ENCODE measurements at places on chromosomes 2 and 18.

DNA sequence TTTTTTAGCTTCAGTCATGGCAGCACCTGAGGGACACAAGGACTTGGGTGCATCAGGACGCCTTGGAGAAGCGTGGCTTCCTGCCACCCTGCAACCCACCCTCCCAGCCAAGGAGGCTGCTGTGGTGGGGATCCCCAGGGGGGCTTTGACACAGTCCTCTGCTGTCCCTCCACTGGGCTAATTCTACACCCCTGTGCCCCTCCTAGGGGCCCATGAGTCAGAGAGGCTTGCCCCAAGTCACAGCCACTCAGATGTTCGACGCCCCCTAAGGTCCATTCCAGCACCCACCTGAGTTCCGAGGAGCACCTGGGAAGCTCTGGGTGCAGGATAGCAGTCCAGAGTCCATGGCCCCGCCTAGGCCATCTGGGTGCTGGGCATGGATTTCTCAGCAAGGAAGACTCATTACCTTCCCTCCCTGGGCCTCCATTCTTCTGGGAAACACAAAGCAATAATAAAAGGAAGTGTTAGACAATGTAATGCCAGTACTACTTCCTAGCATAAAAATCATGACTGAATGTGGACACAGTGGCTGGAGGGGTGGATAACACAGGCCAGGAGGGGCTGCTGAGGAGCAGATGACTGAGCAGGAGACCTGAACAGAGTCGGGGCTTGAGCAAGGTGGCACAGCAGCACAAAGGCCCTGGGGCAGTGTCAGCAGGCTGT lies 3.7 kb downstream of the ALPG start:
- DNase-seq, result no peak

DNA sequence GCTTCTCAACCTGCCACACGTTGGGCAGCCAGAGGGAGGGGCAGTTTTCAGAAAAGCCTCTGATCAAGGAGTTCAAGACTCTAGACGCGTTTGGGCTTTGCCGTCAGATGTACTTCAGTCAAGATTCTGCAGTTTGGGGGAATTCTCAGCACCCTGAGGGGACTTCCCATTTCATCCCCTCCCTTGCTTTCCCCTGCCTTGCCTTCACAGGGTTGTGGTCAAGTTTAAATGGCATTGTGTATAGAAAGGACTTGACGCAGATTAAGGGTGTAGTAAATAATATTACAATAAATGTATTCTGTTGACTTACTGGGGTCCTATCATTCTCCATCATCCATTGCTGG lies 198.3 kb upstream of the NABP1 start:
- no peak for DNase-seq

- no peak for DNase-seq
These were observed 241.3 kb downstream of the HDAC4 start for GRCh38 chr2:239159476-239159911.

- DNase-seq, result no peak
These were observed 164.1 kb downstream of the GLI2 start for GRCh38 chr2:120899771-120900170.

DNA sequence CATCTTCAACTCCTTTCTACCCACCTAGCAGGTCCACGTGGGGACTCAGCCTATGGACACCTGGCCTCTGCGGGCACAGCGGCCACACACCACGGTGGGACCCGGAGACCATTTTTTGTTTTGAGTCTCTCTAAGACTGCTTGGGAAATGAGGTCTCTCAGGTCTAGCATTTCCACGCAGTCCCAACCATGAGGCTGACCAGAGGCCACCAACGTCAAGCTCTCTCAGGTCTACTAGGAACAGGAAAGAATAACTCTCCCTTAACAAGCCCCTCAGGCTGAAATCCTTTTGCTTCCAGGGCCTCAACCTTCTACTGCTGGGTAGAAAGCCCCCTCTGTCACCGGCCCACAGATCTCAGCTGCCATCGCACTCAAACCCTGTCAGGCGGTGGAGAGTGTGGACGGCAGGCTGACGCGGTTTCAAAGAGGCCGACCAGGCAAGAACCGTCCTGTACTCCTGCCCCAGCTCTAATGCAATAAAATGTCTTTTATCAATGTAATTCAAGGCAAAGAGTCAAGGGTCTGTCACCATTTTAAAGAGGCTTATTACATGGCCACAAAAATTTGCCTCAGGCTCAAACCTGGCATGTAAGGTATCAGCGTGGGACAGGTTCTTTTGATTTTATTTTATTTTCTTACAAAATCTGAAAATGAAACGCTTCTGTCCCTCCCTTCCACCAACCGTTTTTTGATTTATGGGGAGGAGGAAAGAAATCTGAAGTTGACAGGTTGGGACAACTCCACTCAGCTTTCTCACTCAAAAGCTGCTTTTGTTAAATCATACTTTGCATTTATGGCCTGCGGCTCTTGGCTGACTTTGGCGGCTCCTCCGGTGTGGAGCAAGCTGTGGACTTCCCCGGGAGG lies 74.0 kb downstream of the BCL11A start:
- DNase-seq, result no peak

DNA sequence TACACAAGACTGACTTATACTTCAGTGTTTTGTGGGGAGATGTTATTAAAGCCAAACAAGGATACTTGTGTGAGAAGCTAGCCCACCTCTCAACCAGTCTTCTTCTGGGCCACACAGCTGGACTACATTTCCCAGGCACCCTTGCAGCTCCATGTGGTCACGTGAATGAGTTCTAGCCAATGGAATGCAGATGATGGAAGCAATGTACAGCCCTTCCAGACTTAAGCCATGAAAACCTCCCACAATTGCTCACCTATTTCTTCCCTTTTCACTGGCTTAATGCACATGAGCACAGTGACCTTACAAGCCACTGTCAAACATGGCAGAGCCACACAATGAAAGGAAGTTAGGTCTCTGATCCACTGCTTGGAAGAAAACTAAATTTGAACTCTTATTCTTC lies 20.4 kb upstream of the FEZ2 start:
- DNase-seq, result peak; percentile 85

GRCh38 chr2:173214213-173214612 lies 138.6 kb downstream of the MAP3K20 start:
- DNase-seq, result no peak

- DNase-seq, result no peak
These were observed 10.4 kb downstream of the SLC4A3 start for GRCh38 chr2:219637842-219638185.

GRCh38 chr2:28586867-28587266 lies 91.0 kb downstream of the PLB1 start:
- DNase-seq, result no peak

GRCh38 chr2:11248-11941 lies 34.9 kb downstream of the FAM110C start:
- peak; percentile 49 for DNase-seq

DNA sequence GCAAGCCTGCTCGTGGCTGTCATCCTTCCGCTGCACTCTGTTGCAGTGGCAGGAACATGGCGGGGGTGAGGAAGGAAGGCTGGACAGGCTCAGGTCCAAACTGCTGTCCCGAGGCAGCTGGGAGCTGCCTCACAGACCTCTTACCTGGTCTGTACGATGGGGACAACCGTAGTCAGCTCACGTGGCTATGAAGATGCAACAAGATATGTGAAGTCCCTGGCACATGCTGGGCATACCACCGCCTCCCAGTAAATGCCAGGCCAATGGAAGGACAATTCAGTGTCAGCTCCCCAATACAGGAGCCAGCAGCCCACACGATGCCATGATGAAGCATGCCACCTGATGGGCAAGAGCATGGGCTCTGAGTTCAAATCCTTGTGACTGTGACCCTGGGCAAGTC lies 344.4 kb downstream of the CYRIA start:
- DNase-seq, result no peak

- no peak for DNase-seq
These were observed 297.3 kb downstream of the IKZF2 start for GRCh38 chr2:212854116-212854515.

DNA sequence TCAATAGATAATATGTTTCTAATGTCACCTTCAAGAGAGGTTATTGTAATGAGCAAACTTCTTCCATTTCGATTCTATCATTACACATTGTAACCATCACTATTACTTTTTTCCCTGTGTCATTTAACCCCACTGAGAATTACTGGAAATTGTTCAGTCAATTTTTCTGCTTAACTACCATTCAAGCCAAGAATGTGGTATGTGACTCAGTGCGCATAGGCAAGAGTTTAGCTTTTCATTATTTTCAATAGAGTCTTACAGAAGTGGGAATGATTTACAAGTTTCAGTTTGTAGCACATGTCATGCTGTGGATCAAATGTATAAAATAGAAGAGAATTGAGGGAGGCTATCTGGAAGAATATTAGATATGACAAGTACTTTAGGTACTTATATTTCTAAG lies 34.3 kb upstream of the PIEZO2 start:
- no peak for DNase-seq

DNA sequence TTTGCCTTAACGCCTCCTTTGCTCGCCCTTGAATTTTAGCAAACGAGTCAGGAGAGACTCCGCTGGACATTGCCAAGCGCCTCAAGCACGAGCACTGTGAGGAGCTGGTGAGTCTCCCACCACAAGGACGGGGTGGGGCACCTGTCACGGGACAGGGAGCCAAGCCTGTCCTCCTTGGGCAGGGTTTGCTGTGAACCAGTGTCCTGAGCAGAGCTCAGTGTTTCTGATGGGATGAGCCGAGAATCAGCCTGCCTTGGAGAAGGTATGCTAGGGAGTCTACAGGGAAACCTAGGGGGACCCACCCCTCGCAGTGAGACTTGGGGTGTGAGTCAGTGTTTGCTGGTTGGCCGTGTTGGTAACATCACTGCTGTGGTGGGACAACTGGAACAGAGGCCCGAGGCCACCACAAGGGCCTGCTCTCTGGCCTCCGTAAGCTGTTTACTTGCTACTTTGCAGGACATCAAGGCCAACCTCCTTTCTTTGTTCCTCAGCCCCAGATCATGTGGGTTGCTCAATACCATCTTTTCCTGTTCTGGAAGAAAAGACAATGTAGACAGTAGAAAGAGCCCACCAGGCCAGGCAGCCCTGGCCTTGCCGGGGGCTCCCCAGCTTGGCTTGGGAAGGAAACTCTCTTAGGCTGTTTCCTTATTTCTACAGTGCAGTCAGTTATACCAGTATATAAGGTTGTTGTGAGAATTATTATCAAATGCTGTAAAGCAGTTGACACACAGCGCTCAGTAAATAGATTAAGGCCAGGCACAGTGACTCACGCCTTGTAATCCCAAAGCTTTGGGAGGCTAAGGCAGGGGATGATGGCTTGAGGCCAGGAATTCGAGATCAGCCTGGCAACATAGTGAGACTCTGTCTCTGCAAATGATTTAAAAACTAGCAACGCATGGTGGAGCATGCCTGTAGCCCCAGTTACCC lies 42.4 kb downstream of the ITGB1BP1 start:
- DNase-seq, result peak; percentile 36

DNA sequence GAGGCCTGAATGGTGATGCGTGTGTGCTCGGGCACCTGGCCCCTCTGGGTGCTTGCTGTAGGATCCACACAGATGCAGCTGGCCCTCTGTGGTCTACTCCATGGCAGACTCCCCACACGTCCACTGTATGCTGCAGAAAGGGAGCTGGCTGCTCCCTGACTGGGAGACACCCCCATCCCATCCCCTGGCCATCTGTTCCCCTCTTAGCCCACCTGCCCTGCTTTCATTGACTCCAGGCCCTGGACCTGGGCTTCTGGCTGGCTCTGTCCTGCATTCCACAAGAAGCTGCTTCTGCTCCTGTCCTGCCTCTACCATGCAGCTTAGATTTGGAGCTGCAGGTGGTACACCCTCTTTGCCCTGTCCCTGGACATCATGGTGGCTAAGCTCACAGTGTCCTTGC lies 80.1 kb downstream of the FHOD3 start:
- DNase-seq, result no peak

DNA sequence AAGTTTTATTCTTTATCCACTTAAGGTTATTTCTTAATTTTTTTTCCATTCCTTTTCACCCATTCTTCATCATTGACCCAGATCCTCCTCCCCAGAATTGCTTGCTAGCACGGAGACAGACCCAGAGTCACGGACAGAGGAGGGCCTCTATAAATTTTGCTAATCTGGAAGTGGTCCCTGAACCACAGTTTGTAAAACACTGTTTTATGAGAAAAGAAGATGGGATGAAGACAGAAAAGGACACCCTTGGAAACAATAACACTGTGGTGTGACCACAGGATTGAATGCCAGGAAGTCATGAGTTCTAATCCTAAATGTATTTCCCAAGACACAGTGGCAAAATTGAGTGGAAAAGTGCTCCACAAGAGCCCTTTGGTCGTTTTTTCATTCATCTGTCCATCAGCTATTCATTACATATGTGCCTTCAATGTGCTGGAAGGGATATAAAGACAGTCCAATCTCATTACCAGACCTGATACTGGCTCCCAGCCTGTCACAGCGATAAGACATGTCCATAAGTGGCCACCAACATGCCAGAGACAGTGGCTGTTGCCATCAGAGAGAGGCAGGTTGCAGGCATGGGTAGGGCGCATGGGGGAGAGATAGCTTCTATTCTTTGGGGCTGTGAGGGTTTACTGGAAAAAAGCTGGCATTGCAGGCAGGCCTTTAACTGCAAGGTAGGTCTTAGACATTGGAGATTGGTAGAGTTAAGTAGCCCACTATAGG lies 175.2 kb upstream of the ALPP start:
- no peak for DNase-seq

DNA sequence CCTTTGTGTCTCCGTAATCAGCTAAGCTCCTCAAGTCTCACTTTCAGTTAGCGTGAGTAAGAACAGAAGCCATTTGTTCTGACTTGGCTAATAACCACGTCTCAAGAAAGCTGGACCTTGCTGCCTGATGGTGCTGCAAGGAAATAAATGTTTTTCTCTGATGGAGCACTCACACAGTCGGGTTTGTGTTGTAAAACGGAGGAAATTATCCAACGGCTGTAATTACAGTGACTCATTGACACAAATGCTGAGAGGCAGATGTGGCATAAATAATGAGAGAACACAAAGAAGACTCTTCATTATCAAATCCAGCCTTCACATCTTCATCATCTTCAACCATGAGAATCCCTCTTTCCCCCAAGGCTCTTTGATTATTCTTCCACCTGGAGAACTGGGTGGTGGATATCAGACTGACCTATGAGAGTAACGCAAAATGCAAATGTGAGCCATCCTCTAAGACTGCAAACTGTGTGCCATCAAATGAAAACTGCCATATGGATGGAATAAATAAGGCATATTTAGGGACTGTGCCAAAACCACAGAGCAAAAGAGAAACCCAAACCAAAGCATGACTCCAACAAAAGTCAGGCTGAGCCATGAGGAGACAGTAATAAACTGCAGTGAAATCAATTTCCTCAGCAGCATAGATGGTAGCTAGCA lies 252.6 kb downstream of the RND3 start:
- DNase-seq, result no peak

DNA sequence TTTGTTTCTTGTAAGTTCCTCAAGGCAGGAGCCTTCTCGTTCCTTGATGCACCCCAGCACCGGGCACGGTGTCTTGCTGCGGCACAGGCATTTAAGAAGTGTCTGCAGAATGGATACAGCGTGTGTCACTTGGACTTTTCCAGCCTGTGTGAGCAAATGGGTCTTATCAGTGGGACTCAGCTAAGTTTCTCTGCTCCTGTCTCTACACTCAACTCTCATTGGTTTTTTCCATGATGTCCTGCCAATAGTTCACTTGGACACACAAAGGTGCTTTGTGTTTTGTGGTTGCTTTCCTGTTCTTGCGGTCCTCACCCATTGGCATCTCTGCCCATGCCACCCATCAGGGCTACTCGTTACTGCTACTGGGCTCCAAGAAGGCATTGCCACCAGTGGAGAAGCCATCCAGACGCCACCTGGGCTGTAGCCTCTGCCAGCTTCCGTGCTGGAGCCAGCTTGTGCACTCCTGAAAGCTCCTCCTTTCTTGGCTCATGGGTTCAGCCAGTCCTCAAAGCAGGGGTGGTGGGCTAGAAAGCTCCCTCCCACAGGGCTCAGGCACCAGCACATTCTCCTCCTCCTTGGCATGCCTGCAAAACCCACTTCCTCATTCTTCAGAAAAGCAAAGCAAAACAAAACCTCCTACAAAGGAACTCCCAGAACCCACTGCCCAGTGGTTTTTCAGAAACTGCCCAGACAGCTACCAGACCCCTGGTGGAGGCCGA lies 41.4 kb downstream of the IL1R2 start:
- no peak for DNase-seq

All from RKO (cell line).